ENCODE measurements at places on chromosomes 1 and 21. TPM values are rescaled to one million over a fixed set of nuclear protein-coding genes. Genes with fewer than 3 reads are reported as not detected.

Gene KLHL12
- 25.9 TPM for total RNA-seq

Gene CASZ1
- 0.17 TPM for total RNA-seq

Gene S100A5
- total RNA-seq: not detected

Gene KRTAP13-3
- total RNA-seq: not detected

Gene CRYAA
- total RNA-seq: not detected

Gene RXRG
- not detected for total RNA-seq

Gene OR2M3
- 0.04 TPM for total RNA-seq

Gene GCSAML
- 0.29 TPM for total RNA-seq

Gene HRNR
- not detected for total RNA-seq

Gene MEX3A
- 4.5 TPM for total RNA-seq

DNA sequence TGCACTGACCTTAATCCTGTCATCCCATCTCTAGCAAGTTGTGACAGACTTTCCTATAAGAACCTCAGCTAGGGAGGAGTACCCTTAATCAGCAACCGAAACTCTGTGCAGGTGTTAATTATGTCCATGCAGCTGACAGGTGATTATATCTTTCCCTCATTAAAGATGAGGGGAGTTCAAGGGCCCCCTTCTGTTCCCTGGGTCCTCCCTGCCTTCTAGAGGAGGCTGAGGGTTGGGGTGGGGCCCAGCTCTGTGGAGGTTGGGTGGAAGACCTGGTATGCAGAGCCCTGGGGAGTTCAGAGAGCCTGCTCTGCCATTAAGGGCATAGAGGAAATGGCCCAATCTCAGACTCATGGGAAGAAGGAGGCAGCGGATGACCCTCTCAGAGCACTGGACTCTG is 35.6 kb upstream of the CRNN start:
- DNase-seq: no peak

GRCh38 chr1:10637834-10638558 is 158.4 kb downstream of the CASZ1 start:
- no peak for DNase-seq

DNA sequence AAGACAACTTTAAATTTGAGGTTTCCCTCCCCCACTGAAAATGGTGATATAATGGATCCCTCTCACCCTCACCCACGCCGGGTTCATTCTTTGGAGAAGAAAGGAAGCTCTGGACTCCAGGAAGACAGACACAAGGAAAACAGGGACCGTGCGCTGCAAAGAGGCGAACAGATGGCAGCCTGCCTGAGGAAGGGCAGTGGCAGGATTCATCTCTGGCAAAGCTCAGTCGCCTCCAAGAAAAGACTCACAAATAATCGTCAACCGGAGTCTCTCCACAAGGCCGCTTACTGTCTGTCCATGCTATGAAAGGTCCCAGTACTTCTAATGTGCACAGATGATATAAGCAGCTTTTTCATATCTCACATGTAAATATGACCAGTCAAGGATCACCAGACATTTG is 110.3 kb downstream of the TIAM1 start:
- DNase-seq: no peak

DNA sequence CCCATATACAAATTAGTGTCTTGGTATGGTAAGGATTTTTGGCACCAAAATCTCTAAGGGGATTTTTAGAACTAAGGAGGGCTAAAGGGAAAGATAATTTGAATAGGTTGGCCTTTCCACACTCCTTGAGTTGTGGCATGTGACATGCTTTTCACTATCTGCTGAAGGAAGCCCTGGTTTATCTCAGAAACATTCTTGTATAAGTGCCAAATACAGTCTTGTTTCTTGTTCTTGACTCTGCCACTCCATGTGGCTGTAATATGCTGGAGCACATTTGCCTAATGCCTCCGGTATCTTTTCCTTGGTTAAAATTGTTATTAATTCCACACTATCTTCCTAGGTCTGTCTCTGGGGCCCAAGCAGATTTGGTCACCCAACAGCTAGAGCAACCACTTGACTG is 457.0 kb downstream of the USP25 start:
- no peak for DNase-seq

GRCh38 chr1:94672934-94673333 is 131.4 kb upstream of the F3 start:
- no peak for DNase-seq

GRCh38 chr1:173867141-173867752 is 542 bp downstream of the GAS5 start:
- no peak for DNase-seq

GRCh38 chr1:234111458-234112142 is 207.1 kb downstream of the SLC35F3 start:
- peak; percentile 66 for DNase-seq

GRCh38 chr1:24470592-24470991 is 32.0 kb upstream of the RCAN3 start:
- no peak for DNase-seq

- no peak for DNase-seq
These were observed 42.0 kb downstream of the VPS26C start for GRCh38 chr21:37224861-37225839.

DNA sequence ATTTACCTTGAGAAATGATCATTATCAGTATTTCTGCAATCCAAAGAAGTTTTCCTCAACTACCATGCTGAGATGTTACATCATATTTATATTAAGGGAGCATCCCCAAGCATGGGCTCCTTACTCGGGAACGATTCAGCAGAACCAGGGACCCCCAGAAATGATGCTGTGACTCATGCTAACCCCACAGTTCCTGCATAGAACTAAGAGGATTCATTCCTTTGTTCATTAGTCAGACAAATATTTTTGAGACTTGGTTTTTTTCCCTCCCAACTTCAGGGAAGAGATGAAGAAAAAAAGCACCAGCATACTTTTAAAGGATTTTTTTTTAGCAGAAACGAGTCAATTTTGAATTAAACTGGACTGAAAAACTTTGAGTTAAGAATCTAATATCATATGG is 49.2 kb upstream of the COL24A1 start:
- DNase-seq: no peak

DNA sequence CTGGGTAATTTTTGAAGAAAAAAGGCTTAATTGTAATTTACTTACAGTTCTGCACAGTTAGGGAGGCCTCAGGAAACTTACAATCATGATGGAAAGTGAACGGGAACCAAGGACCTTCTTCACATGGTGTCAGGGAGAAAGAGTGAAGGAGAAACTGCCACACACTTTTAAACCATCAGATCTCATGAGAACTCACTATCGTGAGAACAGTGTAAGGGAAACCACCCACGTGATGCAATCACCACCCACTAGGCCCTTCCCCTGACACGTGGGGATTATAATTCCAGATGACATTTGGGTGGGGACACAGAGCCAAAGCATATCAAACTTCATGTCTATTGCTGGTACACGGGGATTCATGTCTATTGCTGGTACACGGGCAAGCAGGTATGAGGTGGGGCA is 5.3 kb upstream of the SFT2D2 start:
- no peak for DNase-seq

- no peak for DNase-seq
These were observed 19.9 kb downstream of the NUCKS1 start for GRCh38 chr1:205729945-205730610.

GRCh38 chr21:25953659-25954058 is 216.9 kb downstream of the APP start:
- no peak for DNase-seq

DNA sequence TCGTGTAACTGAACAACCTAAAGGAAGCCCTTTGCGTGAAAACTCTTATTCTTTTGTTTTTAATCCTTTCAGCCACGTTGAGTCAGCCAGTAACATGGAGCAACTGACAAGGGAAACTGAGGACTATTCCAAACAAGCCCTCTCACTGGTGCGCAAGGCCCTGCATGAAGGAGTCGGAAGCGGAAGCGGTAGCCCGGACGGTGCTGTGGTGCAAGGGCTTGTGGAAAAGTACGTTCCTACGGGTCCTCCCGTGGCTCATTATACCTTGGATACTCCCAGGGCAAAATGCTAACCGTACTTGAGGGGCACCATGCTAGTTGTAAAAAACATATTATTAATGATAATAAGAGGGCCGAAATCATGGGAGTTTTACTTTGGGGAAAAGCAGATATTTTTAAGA is 49.4 kb downstream of the LAMC2 start:
- DNase-seq: peak; percentile 14

GRCh38 chr1:238982736-238983135 is 403.6 kb upstream of the CHRM3 start:
- no peak for DNase-seq

DNA sequence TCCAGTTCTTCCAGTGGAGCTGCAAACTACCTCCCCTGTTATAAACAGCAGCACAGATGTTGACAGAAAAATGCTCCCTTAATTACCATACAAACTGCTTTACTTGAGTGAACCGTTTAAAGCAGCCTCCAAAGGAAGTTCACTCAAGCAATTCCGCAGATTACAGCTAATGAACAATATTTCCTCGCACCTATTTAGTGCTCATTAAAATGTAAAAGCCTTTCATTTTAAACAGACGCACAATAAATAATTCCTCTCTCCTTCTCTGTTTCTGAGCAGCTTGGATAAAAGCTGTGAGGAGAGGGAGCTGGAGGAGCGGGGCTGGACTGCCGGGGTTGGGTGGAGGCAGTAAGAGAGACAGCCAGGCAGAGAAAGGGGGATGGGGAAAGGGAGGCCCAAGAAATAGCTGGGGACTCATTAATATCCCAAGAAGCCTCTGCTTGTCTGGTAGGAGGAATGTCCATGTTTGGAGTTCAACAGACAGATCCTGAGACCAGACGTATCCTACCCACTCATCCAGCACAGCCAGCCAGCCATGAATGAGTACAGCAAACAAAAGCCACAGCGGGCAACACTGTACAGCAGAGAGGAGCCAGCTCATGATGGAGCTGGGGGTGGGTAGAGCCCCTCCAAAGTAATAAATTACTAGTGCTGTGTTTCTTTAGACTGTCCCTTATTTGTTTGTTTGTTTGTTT is 227.7 kb downstream of the GPATCH2 start:
- no peak for DNase-seq

GRCh38 chr1:169108863-169109560 is 2.5 kb downstream of the ATP1B1 start:
- peak; percentile 31 for DNase-seq

DNA sequence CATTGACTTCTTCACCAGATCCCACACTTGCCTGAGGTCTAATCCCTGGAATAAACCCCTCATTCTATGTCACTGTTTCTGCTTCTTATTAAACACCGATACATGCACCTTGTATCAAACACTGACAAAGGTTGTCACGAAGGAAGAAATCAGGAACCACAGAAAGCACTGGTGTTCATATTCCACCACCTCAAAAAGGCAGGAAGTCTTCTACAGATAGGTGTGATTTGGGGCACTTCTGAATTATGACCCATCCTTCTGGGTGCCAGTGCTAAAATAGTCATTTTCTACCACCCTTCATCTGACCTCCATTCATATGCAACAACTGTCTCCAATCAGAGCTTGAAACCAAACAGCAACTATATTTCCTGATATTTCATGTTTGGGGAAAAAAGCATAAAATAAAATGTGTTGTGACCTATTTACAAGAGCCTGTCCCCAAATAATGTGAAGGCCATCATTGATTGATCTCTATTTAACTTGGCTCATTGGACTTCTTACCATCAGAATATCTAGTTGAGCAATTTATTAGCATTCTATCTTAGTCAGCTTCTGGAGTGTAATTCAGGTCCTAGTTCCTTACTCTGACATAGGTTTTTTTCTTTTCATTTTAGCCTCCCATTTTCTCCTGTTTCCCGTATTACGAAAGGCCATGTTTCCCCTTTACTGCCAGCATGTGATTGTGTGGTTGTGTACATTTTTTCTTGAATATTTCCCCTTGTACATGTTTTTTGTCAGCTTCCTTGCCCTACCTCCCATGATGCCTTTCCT is 43.1 kb downstream of the DUSP10 start:
- no peak for DNase-seq

DNA sequence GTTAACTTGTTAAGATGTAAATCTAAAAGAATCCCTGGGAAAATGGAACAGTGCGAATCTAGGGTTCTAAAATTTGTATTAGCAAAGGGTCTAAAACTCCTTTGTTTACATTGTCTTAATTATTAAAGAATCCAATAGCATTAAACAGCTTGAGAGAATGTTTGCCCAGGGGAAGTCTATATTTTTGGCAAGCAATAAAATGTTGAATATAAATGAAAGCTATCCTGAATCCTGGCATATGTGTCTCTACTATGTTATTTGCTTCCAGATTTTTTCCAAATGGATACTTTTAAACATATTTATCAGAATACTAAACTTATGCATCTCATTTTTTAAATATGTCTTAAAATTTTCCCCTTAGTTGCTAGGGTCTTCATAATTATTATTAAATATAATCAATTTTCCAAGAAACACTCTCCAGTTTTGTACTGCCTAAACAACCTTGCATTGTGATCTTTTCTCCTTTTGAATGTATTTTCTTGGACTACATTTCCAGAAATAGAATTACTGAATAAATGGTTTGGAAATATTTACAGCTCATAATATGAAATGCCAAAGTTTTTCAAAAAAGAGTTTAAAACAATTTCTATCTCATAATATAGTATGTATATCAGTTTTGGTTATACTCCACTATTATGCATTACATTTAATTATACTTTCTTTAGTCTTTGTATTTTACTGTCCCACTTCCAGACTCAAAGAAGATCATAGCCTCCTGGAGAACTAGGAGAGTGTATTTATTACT is 304.8 kb downstream of the USP25 start:
- DNase-seq: no peak

DNA sequence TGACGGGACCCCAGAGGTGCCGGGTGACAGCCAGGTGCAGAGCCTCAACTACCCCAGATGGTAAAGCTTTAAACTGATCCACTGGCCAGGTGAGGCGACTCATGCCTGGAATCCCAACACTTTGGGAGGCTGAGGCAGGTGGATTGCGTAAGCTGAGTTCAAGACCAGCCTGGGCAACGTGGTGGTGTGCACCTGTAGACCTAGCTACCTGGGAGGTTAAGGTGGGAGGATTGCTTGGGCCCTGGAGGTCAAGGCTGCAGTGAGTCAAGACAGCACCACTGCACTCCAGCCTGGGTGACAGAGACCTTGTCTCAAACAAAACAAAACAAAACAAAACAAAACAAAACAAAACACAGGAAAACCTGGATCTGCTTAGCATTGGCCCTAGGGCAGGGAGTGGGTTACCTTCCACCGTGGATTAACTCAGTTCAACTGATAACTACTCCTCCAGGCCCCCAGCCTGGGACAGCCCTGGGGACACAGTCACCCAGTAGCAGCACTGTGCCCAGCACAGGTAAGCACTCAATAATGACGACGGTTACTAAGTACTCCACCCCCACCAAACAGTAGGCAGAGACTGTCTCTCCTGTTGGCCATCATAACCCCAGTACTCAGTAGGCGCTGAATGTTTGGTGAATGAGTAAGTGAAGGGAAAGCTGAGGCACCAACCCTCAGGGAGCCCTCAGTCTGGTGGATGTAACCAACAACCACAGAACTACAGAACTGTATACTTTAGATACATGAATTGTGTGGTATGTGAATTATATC is 21.6 kb downstream of the SLC66A1 start:
- no peak for DNase-seq

DNA sequence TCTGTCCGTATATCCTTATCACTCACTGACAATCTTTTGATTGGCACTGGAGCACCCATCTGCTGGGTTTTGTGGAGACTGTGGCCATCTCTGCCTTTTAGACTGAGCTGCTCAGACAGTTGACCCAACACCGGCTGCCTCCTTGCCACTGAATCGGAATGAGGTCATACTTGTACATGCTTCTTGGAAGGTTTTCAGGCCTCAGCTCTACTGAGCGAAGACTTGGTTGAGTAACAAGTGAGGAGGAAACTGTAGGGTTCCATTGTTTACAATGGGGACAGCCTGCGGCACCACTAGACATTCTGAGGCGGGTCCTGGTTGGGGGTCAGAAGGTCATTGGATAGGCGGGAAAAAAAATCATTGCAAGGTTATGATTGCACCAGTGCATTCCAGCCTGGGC is 320.3 kb downstream of the KIF26B start:
- DNase-seq: peak; percentile 93

All from H4 (cell line).